Frontal cortex (tissue), 4 donors: ENCODE measurements at places on chromosomes 6 and 20. TPM values are rescaled to one million over a fixed set of nuclear protein-coding genes. Genes with fewer than 3 reads are reported as not detected.

DNA sequence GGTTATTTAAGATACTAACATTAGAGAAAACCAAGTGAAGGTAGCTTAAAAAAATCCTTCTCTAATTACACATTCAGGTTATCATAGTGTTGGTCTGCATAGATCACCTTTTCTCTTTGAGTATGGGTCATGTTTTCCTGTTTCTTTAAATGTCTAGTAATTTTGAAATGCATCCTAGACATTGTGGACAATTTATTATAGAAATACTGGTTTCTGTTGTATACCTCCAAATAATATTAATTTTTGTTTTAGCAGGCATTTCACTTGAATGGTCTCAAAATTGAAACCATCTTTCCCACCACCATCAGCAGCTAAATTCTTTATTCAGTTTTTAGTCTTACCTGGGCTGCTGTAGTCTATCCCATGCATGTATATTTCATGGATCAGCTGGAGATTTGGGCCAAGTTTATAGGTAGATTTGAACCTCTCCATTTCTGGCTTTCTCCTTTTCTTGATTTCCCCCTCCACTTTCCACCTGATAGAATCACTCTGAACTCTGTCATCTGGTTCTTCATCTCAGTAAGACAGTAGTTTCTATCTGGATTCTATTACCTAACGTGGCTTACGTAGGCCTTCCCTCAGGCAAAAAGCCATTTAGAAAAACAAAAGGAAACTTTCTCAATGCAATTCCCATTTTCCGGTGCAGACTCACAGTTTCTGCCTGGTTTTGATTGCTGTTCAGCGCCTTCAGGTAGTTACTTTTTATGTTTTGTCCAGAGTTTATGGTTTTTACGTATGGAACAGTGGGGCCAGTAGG lies 52.3 kb downstream of the ZFAND3 start:
- no peak for DNase-seq

DNA sequence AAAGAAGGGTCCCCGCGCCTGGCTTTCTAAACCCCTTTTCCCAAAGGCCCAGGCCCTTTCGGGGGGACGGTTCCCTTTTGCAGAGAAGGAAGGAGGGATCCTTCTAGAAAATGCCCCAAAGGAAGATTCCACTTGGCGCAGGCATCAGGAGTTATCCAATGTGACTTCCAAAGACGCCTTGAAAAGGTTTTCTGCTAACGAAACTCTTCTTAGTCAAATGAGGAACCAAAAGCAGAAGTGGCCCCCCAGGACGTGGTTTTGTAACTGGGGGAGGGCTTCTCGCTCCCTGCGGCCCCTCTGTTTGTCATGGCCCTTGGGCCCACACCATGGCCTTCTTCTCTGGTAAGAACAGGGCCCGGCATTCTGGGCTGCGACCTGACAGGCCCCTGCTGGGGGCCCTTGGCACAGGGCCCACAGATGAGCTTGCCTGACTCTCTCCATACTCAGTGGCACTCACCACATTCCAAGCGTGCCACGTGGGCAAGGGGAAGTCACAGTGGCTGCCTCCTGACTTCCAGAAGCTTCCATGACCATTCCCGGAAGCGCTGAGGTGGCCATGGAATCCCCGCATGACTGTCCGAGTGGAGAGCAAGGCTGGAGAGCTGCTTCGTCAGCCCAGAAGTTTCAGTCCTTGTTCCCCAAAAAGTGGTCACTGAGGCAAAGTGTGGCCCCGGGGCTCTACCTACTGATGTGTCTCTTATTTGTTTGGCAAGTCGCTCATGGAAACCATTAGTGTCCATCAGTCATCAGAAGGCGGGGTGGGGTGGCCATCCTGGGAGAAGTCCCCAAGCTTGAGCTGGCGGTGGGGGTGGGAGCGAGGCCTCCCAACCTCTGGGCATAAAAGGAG lies 834 bp upstream of the CTSZ start:
- no peak for DNase-seq

- DNase-seq, result no peak
These were observed 123.8 kb upstream of the MYLIP start for GRCh38 chr6:16004934-16005679.

DNA sequence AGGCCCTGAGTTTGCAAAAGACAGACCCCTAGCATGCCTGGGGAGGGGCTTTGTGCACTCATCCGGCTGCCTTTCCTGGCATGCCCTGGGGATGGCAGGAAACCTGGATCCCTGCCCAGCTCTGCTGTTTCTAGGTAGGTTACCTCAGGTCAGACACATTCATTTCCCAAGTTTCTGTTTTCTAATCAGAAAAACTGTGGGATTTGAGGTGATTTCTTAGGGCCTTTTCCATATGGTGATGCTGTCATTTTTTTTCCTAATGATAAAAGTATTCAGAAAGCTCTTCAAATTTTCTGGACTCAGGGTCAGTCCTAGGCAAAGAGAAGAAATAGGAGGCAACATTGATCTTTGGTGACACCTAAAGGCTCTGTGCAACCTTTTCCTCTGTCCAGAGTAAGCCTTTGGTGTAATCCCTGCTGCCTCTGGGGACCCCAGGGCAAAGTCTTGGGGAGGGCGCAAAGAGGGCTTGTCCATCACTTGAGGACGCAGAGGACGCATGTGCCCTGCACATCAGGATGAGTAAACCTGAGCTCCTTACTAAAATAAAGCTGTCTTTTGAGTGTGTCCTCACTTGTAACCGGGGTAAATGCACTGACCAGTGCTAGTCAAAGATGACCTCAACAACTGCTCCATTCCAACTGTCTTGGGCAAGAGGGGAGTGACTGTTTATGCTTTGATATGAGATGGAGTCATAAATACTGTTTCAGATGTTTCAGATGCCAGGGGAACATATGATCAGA lies 13.5 kb upstream of the TRAM2 start:
- DNase-seq, result no peak

- no peak for DNase-seq
These were observed 63.0 kb upstream of the KIF25 start for GRCh38 chr6:167934426-167934864.

GRCh38 chr20:63495741-63496595 lies 2.9 kb downstream of the EEF1A2 start:
- peak; percentile 86 for DNase-seq

DNA sequence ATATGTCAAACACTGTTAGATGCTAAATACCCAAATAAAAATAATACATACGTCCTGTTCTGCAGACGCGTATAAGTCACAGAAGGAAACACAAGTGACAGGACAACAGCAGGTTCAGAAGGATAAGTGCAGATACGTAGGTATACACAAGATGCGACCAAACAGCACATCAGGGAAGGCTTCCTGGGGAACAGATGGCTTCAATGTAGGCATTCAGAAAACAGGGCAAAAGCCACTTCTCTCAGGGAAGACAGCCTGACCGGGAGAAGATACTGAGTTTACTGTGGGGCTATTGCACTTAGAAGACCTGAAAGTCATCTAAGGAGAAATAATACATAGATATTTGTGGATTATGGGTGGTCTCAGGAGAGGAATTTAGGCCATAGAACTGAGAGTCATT lies 1.9 kb downstream of the HLA-DPA1 start:
- no peak for DNase-seq

DNA sequence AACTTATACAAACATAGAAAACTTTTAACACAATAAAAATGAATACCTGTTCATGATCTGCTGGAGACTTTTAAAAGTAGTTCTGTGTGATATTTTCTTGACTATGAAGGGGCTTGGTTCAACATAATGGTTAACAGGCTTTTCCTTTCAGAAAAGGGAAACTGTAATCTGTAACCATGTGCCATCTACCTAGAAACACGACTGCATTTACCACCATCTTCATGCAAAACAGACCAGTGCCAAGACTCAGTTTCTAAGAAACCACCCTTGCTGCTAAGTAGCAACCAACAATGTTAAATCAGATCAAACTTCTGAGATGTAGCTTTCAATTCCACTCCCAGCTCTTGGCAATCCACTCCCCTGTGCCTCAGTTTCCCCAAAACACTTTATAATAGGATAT lies 15.7 kb downstream of the STAU1 start:
- no peak for DNase-seq

DNA sequence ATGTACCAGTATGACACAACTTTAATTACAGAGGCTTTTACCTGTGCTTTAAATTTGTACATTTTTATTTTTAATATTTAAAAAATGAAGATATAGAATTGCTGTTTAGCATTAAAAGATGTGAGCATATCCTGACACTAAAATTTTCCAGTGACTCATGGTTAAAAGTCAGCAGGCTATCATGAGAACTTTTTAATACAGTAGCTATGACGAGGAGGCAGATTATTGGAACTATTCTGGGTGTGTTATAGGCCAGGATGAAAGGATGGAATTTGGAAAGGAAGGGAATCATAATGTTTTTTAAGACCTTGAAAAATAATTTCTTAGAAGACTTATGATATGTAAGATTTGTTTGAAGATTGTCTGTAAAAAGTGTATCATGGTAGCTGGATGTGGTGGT lies 91.0 kb downstream of the GFRA4 start:
- no peak for DNase-seq

- DNase-seq, result peak; percentile 9
These were observed 88.1 kb downstream of the HDGFL1 start for GRCh38 chr6:22657352-22657980.

DNA sequence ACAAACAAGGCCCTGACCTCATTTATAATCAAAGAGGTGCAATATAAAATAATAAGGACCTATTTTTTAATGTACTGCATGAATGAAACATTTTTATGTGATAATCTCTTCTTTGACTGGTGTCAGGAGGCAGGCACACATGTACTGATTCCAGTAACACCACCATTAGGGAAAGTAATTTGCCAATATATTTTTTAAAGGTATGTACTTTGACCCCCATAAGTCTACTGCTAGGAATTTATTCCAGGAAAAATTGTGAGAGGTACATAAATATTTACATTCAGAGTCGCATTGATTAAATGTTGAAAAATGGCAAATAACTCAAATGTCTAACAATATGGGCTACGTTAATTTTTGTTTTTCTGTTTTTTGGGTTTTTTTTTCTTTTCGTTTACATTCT lies 325.4 kb upstream of the PRDM1 start:
- no peak for DNase-seq

GRCh38 chr20:59145247-59145923 lies 18.2 kb upstream of the ZNF831 start:
- DNase-seq, result no peak

DNA sequence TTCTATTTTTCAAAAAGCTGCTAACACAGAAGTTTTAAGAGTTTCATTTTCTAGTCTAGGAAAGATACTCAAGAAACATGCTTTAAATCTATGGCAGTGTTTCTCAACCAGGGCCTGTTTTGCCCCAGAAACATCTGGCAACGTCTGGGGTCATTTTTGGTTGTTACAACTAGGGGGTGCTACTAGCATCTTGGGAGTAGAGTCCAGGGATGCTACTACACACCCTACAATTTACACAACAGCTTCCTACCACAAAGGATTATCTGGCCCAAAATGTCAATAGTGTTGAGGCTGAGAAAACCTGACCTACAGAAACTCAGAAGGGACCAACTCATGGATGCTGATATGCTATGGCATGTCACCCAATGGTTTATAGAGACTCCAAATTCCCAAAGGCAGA lies 24.4 kb downstream of the SERAC1 start:
- no peak for DNase-seq

GRCh38 chr6:109454496-109455436 lies 806 bp downstream of the MICAL1 start:
- no peak for DNase-seq

SOX12 gene
- 7.7 TPM for total RNA-seq

HLA-DQB2 gene
- total RNA-seq, result not detected

BANF2 gene
- not detected for total RNA-seq

B4GALT5 gene
- total RNA-seq, result 62.0 TPM

PKIB gene
- 4.1 TPM for total RNA-seq

SNAI1 gene
- not detected for total RNA-seq

SHLD1 gene
- 6.1 TPM for total RNA-seq

TSPO2 gene
- 0.82 TPM for total RNA-seq

CYP39A1 gene
- 2.9 TPM for total RNA-seq
